ENCODE measurements at places on chromosomes 7 and 10. TPM values are rescaled to one million over a fixed set of nuclear protein-coding genes. Genes with fewer than 3 reads are reported as not detected.
A peak's percentile ranks its signal among the peaks of the same experiment; 100 is the strongest.

DNA sequence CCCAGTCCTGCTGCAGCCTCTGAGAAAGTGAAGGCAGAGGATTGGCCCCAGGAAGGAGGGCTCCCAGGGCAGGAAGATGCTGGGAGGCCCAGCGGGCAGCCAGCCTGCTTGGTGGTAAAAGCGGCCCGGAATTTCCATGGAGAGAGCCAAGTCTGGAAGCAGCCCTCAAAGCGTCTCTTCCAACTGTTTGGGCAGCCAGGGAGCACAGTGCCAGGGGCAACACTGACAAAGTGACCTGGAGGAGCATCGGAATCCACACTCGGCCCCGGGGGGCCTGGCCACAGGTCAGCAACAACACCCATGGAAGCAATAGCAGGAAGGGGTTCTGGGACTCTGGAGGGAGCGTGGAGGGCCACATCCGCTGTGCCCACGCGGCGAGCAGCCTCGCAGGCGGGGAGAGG is 63.2 kb upstream of the FGFR2 start:
- DNase-seq = no peak

- DNase-seq = no peak
Measured at GRCh38 chr7:73304071-73304470, 4.6 kb downstream of the NSUN5 start.

DNA sequence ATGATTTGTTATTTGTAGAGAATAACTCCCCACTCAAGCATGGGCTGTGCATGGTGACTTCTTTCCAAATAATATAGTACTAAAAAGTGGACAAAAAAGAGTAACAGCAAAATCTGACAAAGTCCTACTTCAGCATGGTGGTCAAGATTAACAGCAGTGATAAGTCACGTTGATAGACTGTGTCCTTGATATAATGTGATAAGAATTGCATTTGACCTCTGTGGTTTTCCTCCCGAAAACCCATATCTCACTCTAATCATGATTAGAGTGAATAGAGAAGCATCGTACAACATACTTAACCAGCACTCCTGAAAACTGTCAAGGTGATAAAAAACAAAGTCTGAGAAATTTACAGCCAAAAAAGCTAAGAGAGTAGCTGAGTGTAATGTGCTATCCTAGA is 42.4 kb downstream of the REEP3 start:
- DNase-seq = no peak

DNA sequence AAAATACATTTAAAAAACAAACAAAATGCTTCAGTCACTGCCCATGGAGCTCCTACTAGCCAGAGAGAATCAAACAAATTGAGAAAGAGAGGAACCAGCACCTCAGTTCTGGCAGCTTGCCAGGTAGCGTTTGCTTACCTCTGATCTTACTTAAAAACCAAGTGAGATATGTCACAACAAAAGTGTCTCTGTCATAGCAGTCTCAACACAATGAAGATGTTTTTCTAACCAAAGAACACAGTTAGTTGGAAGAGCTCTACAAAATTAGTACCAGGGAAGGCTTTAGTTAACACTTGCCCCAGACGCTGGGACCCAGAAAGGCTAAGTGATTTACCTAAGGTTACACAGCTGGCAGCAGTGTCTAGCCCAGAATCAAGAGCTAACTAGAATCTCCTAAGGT is 3.4 kb downstream of the DOCK4 start:
- peak; percentile 13 for DNase-seq

DNA sequence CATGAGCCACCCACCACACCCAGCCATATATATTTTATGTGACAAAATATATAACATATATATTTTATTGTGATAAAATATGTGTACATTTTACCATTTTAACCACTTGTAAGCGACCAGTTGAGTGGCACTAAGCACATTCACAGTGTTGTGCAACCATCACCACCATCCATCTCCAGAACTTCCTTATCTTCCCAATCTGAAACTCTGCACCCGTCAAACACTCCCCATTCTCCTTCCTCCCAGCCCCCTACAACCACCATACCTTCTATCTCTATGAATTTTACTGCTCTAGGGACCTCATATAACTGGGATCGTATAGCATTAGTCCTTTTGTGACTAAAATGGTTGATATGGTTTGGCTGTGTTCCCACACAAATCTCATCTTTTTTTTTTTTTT is 20.8 kb upstream of the CYTH3 start:
- DNase-seq = no peak

DNA sequence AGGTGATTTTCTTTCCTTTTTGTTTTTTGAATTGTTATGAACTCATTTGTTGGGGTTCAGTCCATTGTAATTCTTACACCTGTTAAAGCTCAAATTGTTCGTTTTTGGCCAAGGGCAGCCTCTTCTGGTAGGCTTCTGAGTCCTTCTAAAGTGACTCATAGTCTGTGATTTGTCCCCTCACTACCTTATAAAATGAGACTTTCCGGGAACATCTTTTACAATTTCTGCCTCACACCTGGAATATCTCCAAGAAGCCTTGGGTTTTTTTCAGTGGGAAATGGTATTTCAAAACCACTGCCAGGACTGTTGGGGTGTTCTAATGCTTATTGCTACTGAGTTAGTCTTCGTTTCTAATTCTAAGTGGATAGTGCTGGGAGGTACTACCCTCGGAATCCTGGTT is 56.7 kb downstream of the BMPR1A start:
- peak; percentile 36 for DNase-seq

DNA sequence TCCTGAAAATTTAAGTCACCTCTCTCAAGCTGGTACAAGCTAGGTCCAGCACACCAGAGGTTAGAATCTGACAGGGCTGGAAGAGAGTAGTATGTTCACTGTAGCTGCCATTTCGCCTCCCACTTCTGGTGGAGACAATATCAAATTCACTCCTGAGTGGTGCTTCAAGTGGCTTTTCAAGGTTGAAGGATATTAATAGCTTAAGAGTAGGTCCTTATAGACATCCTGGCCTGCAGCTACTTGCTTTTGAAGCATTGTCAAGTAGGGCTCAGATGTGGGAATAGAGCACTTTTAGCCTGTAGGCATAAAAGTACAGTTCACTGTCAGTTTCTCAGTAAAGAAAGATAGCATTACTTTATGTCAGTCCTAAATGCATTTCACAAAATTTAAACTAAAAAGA is 270.5 kb upstream of the PLPP4 start:
- DNase-seq = no peak

DNA sequence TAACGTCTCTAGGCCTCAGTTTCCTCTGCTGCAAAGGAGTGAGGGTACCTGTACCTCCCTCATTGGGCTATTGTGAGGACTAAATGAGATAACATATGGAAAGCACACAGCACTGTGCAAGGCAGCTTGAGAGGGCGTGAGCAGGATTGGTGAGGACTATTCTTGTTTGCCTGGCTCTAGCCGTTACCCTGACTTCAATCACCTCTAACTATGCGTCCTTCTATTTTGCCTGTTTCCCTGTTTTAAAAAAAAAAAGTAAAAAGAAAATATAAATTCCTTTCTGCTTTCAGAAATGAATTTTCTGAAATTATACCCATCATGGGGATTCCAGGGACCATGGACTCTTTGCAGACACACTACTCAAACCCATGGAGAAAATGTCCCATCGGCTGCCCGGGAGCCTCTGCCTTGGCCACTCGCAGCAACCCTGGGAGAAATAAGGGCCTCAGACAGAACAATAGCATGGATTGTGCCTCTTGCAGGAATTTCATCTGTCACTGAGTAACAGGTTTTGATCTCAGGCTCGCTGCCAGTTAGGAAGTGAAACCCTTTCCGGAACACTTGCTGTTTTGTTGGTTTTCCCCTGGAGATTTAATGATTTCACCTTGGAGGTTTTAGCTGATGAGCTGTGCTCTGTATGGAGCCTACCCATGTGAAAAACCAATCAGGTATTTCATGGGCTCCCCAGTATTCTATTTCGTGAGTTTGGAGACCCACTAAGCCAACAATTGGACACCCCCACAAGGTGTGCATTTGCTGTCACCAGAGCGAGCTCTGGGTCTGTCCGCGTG is 55.6 kb downstream of the STEAP1B start:
- no peak for DNase-seq

DNA sequence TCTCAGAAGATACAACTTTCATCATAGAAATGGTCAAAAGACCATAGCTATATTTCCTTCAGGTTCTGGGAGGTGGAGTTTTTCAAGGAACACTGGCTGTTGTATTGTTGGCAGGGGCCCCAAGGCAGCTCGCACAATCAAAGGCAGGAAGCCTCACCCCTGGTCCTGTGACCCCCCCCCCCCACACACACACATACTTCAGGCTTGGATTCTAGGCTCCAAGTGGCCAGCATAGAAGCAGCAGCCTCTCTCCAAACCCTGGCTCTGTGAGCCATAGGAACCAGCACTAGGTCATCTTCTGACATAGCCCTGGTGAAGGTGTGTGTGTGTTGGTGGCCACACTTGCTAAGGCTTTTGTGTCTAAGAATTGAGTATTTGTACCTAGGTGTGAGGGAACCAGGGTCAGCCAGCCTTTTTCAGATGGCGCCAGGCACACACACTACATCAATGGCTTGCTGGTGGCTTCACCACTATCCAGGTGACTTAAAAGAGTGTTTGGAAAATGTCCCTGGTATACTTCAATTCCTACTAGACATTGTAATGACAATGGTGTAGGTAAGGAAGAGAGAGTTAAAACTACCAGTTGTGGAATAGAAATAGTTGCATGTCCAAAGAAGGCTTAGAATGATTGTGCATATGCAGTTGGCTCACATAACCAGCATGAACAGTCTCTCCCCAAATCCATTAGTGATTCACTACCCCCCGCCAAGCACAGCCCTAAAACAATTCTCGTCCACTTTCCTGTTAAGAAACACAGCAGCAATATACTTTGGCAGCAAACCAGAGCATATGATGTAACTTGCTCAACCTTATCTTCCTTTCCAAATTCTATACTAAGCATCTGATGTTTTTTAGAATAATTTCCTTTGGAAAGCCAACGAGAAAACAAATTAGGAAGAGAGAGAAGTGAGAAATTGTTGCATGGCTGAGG is 91.3 kb downstream of the AVL9 start:
- DNase-seq = peak; percentile 97

DNA sequence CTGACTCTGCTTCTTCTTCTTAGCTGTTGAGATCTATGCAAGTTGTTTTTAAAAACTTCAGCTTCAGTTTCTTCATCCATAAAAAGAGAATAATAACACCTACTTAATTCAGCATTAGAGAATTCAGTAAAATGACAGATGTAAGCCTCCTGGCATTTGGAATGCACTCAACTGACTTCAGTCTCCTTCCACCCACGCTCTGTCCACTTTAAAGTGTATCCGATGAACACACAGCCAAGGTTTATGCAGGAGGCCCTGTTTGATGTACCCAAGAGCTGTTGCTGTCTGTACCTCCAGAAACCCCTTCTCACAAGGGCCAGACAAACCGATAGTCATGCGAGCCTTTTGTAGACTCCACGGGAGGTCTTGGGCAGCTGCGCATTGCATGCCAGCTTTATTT is 27.1 kb upstream of the SLC35B4 start:
- no peak for DNase-seq

DNA sequence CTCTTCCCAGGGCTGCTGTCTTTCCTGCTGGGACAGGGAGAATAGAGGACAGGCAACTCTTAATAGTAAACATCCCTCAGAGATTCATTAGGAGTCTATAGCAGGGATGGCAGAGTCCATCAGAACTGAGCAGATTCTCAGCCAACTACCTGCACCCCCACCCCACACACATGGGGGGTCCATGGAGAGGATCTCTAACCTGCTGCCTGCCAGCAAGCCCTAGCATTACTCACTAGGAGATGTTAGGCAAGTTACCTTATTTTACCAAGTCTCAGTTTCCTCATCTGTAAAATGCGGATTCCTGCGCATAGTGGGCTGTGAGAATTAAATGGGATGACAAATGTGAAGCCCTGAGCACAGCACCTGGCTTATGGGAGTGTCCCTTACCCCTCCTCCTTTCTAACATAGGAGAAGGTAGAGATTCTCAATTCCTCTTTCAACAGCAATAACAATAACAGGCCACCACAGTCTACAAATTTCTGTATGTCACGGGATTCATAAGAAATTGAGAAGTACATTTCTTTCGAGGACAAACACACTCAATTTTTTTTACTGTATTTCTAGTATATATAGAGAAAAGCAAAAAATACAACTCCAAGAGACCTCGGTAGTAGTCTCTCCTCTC is 23.8 kb upstream of the WDR11 start:
- no peak for DNase-seq

GRCh38 chr10:115049960-115050359 is 43.2 kb upstream of the ATRNL1 start:
- DNase-seq = peak; percentile 12

GRCh38 chr7:8177109-8177933 is 84.6 kb downstream of the ICA1 start:
- no peak for DNase-seq

GRCh38 chr7:124989911-124990310 is 60.3 kb upstream of the POT1 start:
- peak; percentile 45 for DNase-seq

- DNase-seq = no peak
Measured at GRCh38 chr7:2016761-2017480, 215.8 kb downstream of the MAD1L1 start.

DNA sequence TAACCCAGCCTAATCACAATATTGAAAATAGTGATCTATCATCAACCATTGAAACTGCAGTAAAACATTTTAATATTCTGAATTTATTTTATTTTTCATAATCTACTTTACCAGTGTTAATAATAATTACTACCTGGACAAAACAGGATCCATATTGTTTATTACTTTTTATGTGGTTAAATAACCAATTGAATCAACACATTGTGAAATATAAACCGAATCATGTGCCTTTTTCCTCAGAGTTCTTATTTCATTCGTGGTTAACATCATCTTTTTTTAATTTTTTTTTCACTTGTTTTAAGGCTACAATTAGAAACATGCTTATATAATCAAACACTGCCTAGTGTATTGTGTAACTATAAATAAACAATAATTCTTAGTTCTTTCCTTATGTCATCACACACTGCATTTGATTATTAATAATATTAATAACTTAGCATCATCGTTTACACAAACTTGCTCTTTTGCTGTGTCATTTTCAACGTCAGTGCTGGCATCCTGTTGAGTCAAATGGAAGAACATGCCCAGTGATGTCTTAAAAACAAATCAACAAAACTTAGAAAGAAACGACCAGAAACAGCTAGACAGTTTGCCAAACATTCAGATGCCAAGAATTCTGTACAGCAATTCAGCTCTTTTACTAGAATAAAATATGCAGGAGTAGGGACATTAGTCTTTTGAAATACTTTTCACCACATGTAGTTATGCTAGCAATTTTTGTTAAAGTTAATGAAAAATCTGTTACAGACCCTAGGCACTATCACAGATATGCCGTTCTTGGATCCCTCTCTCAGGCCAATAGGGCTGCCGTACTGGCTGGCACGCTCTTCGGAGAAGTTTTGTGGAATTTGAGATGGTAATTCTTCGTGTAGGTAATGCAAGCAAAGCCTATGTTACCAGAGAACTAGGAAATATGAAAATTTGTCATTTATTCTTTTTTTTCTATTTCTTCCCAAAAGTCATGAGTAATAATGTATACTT is 330.4 kb upstream of the SEMA3A start:
- peak; percentile 93 for DNase-seq

The VENTX gene
- not detected for total RNA-seq

DNA sequence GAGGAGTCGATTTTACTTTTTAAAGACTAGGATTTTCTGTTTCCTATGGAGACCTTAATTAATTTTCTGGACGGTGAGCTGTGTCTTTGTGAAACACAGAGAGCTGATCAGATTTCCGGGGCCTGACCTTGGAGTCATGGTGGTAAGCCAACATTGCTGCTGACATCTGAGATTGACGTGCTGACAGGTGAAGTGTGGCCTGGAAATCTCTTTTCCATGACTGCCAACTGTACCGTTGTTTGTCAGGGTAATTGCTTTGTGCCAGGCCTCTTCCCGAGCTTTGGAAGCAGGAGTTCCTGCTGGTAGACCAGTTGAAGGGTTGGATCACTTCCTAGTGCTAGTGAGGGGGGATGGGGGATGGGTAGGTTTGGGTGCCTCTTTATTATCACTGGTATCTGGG is 71.2 kb downstream of the ADRA2A start:
- DNase-seq = no peak

GRCh38 chr7:25117226-25118047 is 7.6 kb downstream of the CYCS start:
- DNase-seq = no peak

Measured in fibroblast of the aortic adventitia (primary cell).